Foreskin fibroblast (primary cell): ENCODE measurements at places on chromosomes 12 and 14.

DNA sequence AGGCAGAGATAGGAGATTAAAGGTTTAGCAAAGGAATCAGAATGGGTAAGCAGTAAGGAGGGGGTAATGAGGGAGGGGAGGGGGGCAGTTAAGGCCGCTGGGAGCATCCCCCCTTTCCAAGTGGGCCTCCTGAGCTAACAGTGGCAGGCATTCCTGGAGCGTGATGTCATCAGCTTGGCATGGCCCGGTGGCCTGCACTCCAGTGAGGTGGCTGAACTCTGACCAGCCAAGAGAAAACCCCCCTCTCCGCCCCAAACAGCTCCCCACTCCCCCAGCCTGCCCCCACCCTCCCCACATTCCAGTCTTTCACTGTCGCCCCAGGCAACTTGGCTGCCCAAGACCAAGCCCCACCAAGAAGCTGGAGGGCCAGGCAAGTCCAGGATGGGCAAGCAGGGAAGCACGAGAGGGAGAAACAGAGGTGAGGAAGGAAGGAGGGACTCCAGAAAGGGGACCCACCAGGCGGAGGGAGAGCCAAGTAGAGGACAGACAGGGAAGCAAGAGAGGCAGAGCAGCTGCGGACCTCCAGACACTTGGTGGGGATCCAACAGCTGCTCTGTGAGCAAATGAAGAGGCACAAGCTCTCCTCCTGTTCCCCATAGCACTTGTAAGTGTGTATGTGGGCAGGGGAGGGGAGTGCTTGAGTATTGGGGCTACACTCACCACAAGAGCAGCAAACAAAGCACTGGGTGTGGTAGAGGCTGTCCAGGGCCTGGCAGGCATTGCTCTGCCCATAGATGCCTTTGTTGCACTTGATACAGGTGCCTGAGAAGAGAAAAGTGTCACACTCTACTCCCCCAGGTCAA, 4.5 kb downstream of the AJUBA start:
- peak; percentile 84 for DNase-seq

- DNase-seq = no peak
These were observed 181.1 kb downstream of the ESR2 start for GRCh38 chr14:64112867-64113678.

- DNase-seq = no peak
These were observed 13.1 kb downstream of the NT5DC3 start for GRCh38 chr12:103827911-103828391.

DNA sequence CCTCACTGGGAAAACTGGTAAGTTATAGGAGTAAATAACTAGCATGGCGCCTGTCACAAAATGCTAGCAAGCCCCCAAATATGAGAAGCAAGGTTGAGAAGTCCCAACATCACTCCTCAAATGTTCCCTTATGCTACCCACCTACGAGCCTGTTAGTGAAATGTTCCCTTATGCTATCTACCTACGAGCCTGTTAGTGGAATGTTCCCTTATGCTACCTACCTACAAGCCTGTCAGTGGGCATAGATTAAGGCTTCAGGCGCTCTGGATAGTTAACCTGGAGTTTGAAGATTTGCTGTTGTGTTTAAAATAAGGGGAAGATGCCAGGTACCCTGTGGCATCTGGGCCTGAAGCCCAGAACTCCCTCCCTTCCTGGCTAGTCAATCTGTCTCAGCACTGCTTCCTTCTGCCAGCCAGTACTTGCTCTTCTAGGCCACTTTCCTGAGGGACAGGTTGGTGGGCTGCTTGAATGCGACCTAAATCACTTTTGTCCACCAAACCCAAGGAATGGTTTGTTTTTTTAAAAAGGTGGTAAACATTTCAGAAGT, 67.1 kb upstream of the SINHCAF start:
- no peak for DNase-seq

- no peak for DNase-seq
These were observed 222.9 kb upstream of the MYL2 start for GRCh38 chr12:111143271-111143670.

DNA sequence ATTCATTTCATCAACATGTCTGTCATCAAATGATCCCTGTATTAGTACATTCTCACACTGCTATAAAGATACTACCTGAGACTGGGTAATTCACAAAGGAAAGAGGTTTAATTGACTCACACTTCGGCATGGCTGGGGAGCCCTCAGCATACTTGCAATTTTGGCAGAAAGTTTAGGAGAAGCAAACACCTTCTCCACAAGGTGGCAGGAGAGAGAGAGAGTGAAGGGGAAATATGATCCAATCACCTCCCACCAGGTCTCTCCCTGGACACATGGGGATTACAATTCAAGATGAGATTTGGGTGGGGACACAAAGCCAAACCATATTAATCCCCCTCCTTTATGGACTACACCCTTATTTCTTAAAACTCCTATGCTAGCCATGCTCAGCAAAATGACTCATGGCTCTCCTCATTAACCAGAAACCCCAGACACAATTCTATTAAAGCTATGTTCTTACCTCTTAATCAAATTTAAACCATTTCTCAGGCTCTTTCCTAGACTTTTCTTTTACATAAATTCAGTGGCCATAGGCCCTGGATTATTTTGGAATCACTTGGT, 932.3 kb downstream of the FLRT2 start:
- peak; percentile 1 for DNase-seq

DNA sequence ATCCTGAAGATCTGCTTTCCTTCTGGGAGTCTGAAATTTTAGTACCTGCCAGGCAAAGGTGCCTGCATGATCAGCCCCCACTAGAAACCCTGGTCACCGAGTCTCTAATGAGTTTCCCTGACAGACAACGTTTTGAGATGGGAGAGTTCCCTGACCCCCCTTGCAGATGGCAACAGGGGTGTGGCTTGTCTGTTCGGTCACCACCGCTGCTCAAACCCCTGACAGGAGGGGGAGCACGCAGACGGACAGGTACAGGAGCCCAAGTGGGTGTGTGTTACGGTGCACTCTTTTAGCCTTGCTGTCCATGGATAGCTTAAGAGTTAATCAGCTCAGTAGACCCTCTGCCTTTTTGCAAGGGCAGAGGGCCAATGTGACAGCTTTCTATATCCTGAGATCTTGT, 19.3 kb upstream of the CDKN3 start:
- DNase-seq = no peak

- peak; percentile 89 for DNase-seq
These were observed 113.4 kb downstream of the CRADD start for GRCh38 chr12:93790472-93791152.

DNA sequence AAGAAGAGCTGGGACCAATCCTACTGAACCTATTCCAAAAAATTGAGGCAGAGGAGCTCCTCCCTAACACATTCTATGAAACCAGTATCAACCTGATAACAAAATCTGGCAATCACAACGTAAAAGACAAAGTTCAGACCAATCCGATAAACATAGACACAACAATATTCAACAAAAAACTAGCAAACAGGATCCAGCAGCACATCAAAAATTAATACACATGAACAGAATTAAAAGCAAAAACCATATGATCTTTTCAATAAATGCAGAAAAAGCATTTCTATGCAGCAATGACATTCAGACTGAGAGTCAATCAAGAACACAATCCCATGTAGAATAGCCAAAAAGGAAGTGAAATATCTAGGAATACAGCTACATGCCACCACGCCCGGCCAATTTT, 7.0 kb upstream of the CLEC14A start:
- DNase-seq = no peak

- peak; percentile 30 for DNase-seq
These were observed 162.4 kb upstream of the DAAM1 start for GRCh38 chr14:59026081-59026480.

DNA sequence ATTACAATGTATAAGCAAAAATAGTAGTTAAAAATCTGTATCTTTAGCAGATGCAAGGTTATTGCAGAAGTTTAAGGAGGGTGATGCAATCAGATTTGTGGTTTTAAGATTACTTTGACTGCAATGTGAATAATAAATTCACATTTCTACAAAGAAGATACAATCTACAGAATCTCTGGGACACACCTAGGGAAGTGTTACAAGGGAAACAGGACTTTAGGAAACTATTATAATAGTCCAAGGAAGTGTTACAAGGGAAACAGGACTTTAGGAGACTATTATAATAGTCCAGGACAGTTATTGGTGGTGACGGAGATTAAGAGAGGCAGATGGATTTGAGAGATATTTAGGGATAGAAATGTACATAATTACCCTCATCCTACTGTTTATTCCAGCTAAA, 154.4 kb upstream of the GARIN6 start:
- DNase-seq = no peak

- DNase-seq = no peak
These were observed 29.5 kb downstream of the CEP170B start for GRCh38 chr14:104894331-104895206.
